Activated naive CD4-positive, alpha-beta T cell treated with Interleukin-2 at 50 U/mL for 16 hours (primary cell): ENCODE measurements at places on chromosomes 3 and 15.

- no peak for DNase-seq
These were observed 37.0 kb downstream of the CLDN18 start for GRCh38 chr3:138046955-138047354.

GRCh38 chr3:19105826-19106225 lies 42.5 kb upstream of the KCNH8 start:
- no peak for DNase-seq

DNA sequence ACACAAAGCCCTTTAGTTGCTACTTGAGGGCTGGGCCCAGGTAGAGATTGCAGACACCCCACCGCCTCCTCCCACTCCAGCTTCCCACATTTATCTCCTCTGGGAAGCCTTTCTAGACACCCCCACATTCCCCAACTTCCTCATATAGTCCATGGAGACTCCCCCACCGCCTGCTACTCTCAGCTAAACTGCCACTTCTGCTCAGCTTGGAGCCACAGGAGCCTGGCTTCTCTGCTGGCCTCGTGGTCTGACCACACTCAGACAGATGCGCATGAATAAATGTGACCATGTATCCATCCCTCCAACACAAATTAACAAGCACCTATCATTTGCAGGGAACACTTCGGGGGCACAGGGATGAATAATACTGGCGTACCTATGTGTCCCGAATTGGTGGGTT lies 10.5 kb upstream of the ACSBG1 start:
- DNase-seq: no peak

GRCh38 chr15:57505056-57505715 lies 86.5 kb upstream of the MYZAP start:
- DNase-seq: no peak

DNA sequence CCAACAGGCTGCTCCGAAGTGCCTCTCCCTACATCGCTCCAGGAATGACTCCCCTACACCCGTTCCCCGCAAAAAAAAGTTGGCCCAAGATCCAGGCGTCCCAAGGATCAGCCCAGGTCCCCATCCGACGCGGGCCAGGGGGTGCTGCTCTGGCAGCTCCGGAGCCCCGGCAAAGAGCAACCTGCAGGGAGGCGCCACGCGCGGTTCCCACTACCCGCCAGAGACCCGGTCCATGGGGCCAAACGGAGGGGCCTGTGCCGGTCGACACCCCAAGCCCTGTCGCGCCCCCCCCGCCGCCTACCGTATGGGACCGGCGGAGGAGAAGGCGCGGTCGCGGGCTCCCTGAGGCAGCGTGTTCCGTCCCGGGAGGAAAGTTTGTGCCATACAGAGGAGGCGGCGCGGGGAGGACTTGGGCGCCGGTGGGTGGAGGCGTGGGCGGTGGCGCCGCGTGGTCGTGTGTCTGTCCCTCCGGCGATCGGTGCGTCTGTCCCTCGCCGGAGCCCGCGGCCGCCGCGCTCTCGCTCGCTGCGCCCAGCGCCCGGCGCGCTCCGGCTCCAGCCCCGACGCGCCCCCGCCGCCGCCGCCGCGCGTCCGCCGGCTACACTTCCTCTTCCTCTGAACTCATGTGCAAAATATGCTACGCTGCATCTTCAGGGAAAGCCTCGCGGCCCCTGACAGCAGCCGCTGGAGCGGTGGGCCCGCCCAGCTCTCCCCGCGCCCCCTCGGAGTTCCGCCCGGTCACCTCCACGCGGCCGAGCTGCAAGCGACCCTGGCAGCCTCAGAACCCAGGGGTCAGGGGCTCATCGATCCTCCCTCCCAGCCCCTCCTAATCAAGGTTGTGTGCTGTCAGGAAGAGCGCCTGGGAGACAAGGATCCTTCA lies at the start of gene RFTN1:
Gene RFTN1, minus strand, starts transcription at position 559 of the 880 bp plus-strand sequence. CDS start 19,830 bp downstream, outside the sequence.
- peak; percentile 50 for DNase-seq

- DNase-seq: no peak
These were observed 13.4 kb downstream of the PML start for GRCh38 chr15:74007820-74008371.

DNA sequence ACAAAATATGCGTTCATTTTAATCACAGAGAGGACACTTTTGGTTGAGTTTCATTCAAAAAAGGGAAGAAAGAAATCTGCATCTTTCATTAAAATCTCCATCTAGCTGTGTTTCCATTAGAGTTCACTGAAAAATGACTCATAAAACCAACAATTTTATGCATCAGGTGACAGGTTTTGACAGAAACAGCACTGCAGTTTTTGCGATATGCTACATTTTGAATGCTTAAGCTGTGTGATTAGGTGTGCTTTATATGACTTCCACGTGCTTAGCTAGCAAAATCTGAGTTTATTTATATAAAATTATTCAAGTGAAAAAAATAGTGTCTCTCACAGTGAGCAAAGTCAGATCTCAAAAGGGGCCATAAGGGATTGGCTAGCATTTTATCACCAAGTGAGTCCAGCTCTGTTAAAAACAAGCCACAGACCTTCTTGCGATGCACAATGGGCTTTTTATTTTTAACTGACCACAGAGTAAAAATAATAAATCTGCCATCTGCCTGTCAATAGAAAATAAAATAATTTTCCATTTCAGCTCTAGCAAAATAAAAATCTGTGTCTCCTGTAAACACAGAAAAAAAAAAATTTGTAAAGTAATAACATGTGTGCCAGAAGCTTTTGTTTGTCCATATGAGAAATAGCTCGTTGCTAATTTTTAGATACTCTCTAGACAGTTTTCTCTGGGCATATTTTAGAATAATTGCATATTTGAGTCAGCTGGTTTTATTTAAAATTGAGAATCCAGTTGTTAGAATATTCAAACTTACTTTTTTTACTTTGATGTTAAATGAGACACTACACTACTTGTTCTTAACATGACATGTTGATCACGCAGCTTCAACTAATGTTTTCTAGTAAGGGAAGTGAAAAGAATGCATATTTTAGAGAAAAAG lies 409.8 kb downstream of the ROBO2 start:
- no peak for DNase-seq

DNA sequence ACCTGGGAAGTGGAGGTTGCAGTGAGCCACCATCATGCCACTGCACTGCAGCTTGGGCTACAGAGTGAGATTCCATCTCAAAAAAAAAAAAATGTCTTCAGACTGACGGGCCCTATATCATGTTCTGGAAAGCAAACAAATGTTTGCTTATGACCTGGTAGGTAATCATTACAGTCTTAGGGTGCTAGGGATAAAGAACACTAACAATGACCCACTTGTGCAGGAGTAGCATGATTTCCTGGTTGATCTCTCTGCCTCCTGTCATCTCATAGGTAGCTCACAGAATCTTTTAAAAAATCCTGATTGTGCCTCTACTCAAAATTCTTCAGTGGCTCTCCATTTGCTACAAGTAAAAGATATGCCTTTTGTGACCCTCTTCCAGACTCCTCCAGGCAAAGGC lies 74.5 kb upstream of the TSPAN3 start:
- no peak for DNase-seq

DNA sequence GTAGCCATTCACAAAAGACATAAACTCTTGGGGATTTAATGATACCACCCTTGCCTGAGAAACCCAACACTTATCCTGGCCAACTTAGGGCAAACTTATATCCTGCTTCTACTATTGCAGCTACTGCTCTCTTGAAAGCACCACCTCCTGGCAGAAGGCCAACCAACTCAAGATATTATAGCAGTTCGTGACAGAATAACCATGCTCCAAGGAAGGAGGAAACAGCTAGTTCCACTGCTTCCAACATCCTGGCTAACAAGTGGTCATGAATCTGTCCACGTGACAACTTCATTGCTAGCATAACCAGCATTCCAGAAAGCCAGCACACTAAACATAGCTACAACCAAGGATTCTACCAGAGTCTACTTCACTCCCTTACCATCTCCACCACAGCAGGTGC lies 1037.5 kb downstream of the TBL1XR1 start:
- no peak for DNase-seq

DNA sequence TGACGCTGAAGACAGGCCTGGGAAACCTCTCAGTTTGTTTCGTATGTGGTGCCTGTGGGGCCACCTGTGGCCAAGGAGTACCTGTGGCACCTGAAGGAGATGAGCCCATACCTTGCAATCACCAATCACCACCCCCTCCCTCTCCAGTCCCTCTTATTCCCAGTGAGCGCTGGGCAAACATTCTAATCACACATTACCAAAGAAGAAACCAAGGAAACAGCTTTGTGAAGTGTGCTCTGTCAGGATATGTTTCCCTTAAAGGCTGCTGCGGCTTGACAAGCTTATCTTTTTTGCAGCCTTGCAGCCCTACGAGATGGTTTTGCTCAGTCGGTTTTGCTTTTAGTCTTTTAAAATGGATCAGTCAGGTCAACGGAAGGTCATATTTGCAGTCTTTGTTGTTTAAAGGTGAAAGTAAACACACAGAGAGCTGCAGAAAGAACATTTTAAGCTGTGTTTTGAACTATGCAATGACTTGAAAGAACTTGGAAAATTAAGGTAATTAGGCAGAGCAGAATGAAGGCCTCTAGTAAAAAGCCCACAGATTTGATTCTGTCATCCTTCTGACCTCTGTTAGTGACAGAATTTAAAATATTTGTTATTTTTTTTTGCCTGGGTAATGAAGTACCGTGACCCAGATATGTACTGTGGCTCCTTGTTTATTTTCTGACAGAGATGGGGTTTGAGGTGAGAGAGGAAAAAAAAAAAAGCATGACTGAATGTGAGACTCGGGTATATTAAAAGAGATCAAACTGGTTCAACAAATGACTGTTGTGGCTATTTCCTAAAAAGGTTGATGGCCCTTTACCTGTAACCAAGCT lies 461.4 kb downstream of the NSUN3 start:
- no peak for DNase-seq

DNA sequence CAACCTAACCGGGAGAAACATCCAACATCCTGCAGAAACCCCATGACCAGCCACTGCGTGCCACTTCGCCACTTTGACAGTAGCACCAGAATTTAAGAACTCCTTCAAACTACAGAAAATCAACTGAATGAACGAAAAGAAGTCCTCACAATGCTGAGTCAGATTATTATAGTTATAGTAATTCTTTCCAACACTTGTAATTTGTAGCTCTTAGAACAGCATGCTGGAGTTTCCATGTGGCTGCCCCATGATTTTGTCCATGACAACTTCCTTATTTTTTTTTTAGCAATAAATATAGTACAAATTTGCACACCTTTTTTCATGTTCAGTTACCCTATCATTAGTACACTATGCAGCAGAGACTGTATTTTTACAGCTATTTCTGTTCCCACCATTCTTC lies 26.1 kb upstream of the SSR3 start:
- no peak for DNase-seq

GRCh38 chr3:66473181-66473580 lies 27.6 kb downstream of the LRIG1 start:
- no peak for DNase-seq

DNA sequence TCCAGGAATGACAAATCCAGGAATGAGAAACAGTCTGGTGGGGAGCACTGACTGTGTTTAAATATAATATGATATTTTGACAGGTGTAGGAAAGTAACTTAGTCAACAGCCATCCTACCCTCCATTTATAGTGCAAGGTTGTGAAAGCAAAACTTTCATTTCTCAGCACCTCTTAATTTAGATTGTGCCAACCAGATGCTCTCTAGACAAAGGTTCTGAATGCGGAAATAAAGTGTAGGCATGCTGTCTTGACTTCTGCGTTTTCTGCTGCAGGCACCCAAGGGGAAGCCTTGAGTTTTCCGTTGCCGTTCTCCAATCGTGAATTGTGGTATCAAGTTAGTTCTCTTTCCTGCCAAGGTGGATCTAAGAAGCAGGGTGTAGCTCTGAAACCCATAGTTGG lies 261.9 kb upstream of the SUCLG2 start:
- no peak for DNase-seq

GRCh38 chr3:129592381-129593131 lies 13.9 kb downstream of the PLXND1 start:
- DNase-seq: no peak

DNA sequence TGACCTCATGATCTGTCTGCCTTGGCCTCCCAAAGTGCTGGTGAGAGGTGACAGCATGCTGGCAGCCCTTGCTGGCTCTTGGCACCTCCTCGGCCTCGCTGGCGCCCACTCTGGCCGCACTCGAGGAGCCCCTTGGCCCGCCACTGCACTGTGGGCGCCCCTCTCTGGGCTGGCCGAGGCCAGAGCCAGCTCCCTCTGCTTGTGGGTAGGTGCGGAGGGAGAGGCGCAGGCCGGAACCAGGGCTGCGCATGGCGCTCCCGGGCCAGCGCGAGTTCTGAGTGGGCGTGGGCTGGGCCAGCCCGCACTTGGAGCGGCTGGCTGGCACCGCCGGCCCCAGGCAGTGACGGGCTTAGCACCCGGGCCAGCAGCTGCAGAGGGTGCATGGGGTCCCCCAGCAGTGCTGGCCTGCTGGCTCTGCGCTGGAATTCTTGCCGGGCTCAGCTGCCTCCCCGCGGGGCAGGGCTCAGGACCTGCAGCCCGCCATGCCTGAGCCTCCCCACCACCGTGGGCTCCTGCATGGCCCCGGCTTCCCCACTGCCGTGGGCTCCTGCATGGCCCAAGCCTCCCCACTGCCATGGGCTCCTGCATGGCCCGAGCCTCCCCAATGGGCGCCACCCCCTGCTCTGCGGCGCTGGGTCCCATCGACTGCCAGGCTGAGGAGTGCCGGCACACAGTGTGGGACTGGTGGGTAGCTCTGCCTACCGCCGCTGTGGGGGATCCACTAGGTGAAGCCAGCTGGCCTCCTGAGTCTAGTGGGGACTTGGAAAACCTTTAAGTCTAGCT lies 76.4 kb upstream of the OSBPL11 start:
- no peak for DNase-seq

DNA sequence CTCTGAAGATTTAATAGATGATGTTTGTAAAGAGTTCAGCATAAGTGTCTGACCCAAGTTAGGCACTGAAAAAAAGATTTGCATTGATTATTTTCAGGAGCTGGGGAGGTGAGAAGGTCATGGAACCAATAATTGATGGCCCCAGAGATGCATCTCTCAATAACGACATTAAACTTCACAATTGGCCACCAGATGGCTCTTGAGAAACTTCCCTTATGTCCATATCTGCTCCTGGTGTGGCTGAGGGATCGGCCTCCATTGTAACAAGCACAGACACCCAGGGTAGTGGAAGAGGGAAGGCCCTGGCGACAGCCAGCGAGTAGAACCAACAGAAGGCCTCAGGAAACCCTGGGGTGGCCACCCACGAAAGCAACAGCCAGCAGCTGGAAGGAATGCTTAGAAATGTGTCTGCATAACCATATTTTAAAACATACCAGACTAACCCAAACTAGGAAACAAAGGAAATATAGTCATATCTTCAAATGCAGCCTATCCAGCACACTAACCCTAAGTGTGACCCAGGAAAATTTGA lies 536.7 kb downstream of the SOX2 start:
- DNase-seq: no peak

- no peak for DNase-seq
These were observed 383.0 kb downstream of the ZBTB20 start for GRCh38 chr3:114764056-114764492.

DNA sequence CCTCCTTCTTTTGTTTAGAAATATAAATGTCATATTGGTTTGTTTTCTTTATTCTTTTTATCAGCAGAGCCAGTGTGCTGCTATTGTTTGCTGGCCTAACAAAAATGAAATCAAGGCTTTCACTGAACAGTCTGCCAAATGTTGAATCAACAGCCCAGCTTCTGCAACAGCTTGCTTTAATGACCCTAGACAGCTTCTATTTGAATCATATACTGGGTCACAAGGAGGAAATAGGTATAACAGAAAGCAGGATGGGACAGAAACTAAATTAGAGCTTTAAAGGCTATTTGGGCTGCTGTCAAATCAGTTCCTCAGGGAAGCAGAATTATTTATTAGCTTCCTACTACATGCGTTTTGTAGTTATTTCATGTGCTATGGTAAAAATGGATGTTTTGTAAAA lies 12.1 kb upstream of the DNAJC13 start:
- DNase-seq: no peak
